ENCODE measurements at places on chromosomes 5 and 9. TPM values are rescaled to one million over a fixed set of nuclear protein-coding genes. Genes with fewer than 3 reads are reported as not detected.

SHC3 gene
- total RNA-seq = 0.79 TPM

PCDHGA7 gene
- total RNA-seq = 3.5 TPM

MAMDC4 gene
- total RNA-seq = 2.5 TPM

NIPSNAP3A gene
- total RNA-seq = 41.6 TPM

PCDHGB5 gene
- 8.0 TPM for total RNA-seq

STARD4 gene
- total RNA-seq = 18.1 TPM

ELOVL7 gene
- total RNA-seq = 12.9 TPM

MROH2B gene
- not detected for total RNA-seq

All from skin of body (tissue), 3 donors.